ENCODE measurements at places on chromosomes 6 and 20.

- no peak for DNase-seq
Measured at GRCh38 chr6:69232496-69232895, 564.3 kb downstream of the LMBRD1 start.

DNA sequence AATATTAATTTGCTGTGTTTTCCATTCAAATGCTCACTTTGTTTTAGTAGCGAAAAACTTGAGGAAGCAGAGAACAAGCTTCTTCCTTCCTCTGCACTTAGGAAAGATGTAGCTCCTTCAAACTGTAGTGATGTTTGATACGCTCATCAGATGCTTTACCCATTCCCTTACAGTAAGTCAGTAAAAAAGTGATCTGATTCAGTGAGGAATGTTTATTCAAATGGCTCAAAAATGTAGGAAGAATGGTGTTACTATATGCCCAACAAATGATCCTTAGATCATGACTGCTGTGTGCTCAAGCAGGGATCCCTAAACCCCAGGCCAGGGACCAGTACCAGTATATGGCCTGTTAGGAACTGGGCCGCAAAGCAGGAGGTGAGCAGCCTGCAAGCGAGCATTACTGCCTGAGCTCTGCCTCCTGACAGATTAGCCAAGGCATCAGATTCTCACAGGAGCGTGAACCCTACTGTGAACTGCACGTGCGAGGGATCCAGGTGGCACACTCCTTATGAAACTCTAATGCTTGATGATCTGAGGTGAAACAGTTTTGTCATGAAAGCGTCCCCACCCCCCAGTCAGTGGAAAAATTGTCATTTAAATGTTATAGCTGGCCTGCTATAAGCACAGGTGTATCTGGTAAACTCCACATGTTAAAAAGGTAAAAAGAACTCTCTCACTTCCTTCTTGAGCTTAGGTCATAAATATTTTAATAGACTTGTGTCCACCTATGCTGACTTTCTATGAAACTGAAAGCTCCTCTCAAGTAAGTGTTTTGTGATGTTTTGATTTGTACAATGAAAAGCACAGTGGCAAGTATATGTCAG lies 187.2 kb downstream of the FOXC1 start:
- DNase-seq, result no peak

DNA sequence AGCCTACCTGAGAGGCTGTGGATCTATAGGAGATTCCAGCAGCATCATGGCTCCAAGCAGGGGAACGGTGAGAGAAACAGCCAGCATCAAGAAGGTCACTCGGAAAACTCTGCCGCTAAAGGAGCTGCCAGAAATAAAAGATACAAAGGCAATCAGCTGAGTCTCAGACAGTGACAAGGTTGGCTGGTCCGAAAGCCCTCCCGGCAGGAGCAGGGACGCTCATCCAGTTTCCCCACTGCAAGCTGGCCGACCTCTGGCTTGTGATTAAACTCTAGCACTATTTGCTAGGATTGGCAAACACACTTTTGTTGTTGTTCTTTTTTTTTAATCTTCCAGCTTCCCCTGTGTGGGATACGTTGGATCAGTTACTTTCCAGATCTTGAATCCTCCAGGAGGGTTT lies 8.7 kb downstream of the APMAP start:
- DNase-seq, result no peak

GRCh38 chr6:162290846-162291465 lies 436.6 kb downstream of the PRKN start:
- no peak for DNase-seq

- no peak for DNase-seq
Measured at GRCh38 chr6:85364344-85364743, 85.5 kb upstream of the NT5E start.

DNA sequence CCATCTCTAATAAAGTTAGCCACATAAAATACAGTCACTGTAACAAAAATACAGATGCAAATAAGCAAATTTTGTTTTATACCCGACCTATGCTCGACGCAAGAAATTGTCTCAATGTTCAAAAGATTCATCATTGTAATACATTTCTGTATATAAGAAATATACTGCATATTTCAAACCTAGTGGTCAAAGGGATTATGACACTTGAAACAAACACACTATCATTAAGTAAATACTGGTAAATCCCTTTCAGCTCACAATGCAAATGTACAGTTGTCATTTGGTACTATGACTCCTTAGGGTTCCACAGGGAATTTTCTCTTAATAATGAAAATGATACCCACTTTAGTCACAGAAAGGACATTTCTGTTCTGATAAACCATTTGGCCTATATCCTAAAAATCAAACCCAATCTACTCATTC lies 2.2 kb downstream of the HIVEP2 start:
- no peak for DNase-seq

- DNase-seq, result no peak
Measured at GRCh38 chr6:13537527-13537897, 36.9 kb upstream of the SIRT5 start.

DNA sequence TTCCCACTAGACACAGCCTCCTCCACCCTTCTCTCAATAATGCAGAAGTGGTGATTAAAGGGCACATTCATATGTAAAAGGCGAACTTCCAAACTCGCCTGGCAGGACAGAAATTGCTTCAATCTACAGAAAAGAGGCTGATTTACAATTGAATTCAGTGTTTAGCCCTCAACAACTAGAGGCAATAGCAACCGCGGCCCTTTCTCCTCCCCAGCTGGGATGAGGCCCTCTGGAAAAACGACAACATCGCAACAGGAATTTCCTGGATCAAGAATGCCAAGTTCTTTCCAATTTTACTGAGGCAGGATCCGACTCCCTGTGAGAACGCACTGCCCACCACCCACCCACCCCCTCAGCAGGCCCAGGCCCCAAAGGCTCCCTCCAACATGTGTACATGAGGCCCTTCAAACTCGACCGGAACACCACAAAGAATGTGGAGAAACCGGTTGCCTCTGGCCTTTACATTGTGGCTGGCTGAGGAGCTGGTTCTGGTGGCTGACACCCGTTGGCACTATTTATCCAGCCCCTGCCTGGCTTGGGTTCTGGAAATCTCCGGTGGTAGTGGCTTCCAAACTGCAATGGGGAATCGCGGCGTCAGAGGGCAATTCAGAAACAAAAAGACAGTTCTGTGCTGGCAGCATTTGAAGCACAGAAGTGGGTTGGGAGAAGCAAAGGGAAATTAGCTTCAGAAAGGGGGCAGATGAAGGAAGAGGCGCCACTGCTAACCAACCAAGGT lies 36.8 kb downstream of the ZMYND8 start:
- DNase-seq, result no peak
